ENCODE measurements at places on chromosomes 6 and 20.
A peak's percentile ranks its signal among the peaks of the same experiment; 100 is the strongest.

DNA sequence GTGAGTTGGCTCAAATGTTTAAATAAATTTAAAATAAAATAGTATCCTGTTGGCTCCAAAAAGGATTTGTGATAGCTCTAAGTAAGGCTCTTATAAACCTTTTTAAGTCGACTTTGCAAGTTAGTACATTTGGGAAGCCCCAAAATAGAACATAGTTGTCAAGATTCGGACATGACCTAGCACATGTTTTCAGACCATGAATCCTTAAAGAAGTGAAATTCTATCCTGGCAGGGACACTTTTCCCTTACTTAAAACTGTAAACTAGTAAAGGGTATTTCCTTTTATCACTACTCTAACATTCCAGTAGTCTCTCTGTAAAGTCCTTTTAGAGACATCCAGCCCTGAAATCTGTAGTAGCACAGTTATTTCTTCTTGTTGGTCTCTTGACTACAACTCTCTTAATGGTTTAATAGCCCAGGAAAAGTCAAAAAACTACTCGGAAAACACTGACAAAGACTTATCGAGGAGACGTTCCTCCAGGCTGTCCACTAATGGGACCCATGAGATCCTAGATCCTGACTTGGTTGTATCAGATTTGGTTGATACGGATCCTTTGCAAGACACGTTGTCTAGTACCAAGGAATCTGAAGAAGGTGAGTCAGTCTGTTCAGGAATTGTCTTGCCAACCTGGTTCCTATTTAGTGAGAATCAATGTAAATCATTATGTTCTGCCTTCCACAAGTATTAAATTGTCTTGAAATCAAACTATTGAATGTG is 83.6 kb downstream of the SCAND1 start:
- DNase-seq, result no peak

- DNase-seq, result no peak
Observed at GRCh38 chr6:143569040-143569439, 57.5 kb upstream of the FUCA2 start.

- peak; percentile 6 for DNase-seq
Observed at GRCh38 chr6:85537055-85537494, 56.6 kb downstream of the SNX14 start.

DNA sequence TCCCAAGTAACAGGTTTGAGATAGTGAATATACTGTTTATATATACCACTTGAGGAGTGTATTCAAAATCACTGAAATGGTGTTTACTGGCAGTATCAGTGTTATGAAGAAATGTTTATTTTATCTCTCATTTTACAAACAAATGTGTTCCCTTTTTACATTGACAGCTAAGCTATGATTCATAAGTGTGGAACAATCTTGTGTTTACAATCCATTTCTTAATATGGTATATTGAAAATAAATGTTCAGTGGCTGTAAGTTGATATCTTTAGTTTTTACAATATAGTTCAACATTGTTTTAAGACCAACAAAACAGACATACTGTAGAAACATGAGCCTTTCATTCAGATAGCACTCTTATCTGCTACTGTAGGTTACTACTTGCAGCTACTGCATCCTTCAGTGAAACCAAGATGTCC is 14.3 kb downstream of the PHF3 start:
- DNase-seq, result no peak

DNA sequence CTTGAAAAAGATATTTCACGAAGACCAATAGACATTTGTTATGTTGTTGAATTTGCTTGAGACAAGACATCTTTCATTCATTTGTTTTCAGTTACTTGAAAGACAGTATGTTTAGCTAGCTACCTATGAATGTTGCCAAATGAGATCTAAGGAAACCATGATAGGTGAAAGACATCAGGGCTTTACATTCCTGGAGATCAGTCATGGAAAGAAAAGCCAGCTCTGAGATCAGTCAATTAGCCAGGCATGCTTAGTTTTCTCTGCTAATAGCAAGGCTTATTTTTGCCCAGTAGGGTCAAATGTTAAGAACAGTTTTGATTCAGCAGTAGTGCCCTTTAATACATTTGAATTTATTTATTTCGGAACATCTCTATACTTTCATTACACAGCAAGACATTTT is 116.5 kb upstream of the EDN1 start:
- no peak for DNase-seq
